ENCODE measurements at places on chromosomes 5 and 9.

- no peak for DNase-seq
Observed at GRCh38 chr9:100730086-100730485, 152.2 kb downstream of the CAVIN4 start.

DNA sequence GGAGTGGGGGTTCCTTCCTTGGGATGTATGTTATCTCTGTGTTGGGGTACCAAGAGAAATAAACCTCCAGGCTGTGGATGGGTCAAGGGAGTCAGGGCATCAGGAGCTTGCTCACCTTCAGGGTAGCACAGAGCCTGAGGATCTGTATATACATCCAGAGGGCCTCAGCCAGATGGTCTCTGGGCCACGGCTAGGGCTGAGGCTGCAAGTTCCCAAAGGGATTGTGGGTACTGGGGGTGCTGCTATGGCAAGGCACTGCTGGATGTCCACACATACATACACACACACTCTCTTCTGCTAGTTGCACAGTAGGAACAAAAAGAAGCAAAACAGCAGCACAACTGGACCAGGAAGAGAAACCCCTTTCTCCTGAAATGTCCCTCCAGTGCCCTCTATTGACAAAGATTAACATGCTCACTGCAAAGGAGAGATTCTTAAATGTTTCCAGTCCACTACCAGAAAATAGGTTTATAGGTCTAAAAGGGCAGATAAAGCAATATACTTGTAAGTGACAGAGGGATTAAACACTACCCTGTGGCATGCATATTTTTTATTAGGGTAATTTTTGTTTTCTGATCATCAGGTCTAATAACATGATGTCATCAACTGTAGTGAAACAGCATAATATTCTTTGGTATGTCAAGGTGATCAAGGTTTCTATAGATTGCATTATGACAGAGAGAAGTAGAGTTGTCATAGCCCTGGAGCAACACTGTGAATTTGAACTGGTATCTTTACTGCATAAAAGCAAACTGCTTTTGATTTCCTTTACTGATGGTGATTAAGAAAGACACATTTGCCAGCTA, 56.3 kb upstream of the KCNN2 start:
- no peak for DNase-seq

GRCh38 chr5:944992-945685, 52.5 kb downstream of the TRIP13 start:
- no peak for DNase-seq

DNA sequence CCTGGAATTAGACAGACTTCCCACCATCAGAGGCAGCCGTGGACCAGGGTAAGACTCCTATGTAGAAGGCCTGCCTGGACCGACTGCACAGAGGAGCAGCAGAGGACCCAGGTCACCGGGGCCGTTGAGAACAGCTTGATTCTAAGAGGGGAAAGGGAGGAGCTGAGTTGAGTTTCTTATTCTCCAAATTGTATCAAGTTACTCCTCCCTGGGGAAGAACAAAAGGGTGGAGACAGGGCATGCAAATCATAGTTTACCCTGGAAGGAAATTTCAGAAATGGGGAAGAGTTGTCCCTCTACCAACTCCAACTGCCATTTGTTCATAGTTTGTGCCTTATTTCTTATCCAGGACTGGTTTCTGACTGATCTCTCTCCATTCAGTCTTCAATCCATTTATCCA, 20.9 kb upstream of the SLC31A2 start:
- no peak for DNase-seq

GRCh38 chr9:94600258-94600657, 6.6 kb upstream of the FBP2 start:
- DNase-seq, result no peak

GRCh38 chr5:140966293-140967225, at the start of gene PCDHAC2:
Gene PCDHAC2, plus strand, starts transcription at chr5:140966476. Its CDS starts 291 bp downstream, at chr5:140966767.
- DNase-seq, result no peak

- no peak for DNase-seq
Observed at GRCh38 chr5:74766418-74766848, 484 bp downstream of the GFM2 start.

- DNase-seq, result no peak
Observed at GRCh38 chr9:13033959-13034693, 245.4 kb downstream of the MPDZ start.

DNA sequence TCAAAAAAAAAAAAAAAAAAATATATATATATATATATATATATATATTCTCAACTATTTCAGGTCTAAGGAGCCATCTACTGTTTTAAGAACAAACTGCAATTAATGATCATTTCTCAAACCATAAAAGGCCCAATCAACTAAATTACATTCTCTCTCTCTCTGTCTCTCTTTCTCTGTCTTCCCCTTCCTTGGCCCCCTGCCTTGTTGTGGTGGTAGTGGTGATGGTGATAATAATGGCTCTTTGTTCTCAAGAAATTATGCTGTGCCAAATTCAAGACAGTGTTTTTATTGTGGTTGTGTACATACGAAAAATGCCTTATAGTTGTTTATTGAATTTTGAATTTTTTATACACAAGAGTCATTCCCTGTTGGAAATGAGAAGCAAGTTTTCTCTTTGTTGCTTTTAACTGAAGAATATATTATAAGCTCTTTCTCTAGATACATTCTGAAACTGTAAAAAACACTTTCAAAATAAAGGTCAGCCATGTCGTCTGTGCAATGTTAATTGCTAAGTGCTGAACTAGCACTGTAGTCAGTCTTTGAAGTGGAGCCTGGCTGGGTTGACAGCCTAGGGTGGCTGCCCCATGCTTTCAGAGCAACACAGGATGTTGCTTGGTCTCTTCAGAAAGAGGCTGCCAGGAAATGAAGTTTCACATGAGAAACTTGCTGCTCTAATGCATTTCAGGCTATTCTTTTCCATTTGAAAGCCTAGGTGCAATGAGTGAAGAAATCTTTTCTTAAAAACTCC, 96.0 kb downstream of the HINT1 start:
- peak; percentile 28 for DNase-seq

DNA sequence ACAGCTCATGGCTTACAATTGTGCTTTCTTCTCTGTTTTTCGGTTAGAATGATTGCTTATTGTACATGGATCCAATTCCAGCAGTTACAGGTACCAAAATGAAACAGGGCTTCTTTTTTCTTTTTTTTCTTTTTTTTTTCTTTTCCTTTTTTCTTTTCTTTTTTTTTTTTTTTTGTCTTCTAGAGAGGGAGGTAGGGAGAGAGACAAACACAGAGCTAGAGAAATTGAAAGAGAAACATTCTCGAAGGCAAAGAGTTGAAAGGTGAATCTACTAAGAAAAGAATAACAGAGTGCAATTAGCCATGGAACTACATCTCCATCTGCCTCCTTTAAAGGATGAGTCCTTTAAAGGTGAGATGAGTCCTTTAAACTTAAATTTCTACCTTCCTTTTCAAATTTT, 1.0 kb upstream of the EDIL3 start:
- no peak for DNase-seq

GRCh38 chr9:86645303-86645702, 291.1 kb upstream of the TUT7 start:
- DNase-seq, result no peak

- DNase-seq, result no peak
Observed at GRCh38 chr9:9100070-9100469, 1300.5 kb upstream of the DMAC1 start.

DNA sequence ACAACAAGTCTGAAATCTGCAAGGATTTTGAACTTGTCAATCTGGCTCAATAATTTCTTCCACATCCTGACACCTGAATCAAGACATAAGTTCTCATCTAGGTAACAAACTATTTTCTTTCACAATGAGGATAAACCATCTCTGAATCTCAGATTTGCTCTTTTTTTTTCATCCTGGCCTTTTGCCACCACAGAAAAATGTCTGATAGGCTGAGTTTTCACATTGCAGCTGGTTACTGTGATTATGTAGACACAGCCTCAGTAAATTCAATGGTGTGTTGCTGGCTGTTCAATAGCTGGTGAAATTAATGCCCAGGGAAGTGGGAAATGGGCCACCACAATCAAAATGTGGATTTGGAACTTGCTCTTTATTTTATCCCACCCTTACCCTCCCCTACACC, 2.8 kb upstream of the ADRA1B start:
- DNase-seq, result no peak

DNA sequence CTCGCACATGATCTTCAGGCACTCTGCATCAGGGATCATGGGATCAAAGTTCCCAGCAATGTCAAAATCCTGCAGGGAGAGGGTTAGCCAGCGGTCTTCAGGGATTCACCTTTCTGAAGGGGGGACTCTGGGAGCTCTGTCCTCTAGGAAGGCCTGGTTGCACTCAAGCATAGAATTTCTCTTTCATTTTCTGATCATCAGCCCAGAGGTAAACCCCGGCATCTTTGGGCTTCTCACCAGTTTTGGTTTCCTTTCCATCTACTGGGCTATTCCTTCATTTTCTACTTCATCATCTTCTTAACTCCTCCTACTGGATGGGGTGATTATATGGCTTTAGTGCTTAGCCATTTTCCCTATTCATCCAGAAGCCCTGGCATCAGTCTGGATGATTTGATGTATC, 4.6 kb upstream of the DND1 start:
- DNase-seq, result no peak

DNA sequence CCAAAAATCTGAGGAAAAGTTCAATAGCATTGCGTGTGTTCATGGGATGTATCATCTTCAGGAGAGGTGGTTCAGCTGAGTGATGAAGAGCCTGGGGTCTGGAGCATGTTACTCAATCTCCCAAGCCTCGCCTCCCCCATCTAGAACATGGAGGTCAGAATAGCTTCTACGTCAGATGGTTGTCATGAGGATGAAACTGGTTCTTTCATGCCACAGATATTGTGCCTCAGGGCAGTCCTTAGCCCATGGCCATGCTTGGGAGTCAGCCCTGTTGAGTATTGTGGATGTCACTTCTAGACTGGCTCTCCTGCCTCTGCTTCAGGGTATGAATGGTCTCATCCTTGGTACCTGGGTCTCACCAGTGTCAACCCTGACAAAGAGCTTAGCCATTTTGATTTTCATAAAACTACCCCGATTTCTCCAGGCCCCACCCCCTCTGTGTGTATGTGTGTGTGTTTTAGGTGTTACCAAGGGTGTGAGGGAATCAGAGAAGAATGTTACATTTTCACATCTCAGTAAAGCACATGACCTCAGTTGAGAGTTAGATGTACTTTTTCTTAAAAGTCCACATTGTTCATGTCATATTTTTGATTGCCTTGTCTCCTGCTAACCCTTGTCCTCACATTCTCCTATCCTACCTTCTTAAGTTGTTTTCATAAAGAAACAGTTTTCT, 97.8 kb upstream of the CD180 start:
- no peak for DNase-seq

DNA sequence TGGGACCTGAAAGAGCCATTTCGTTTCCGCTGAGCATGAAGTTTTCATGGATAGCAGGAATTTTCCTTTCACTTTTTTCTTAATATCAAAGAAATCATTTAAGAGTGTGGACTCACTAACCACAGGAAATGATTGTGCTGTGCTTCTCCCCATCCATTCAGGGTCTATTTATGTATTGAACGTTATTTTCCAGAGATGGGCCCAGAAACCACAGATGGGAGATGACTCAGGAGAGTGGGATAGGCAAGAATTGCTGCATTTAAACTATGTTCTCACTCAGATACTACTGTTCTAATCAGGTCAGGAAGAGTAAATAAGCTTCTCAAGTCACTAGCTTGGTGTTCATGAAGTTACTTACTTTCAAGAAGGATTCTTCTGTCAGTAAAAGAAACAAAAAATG, 763.8 kb downstream of the DTWD2 start:
- DNase-seq, result no peak

DNA sequence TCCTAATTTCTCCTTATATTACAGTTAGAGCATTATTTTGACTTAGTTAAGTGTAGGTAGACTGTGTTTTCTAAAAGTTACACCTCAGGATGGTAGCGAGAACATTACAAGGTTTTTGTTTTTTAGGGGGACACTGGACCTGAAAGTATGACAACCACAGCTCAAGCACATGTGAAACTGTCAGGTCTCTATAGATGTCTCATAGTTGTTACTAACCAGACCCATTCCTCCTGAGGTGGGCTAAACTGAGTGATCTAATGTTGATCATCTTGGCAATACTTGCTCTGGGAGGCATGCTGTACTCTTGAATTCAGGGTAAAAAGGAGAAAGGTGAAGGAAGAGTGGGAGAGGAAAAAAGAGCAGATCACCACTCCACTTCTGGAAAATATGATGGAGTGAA, 196.6 kb upstream of the RASEF start:
- no peak for DNase-seq

DNA sequence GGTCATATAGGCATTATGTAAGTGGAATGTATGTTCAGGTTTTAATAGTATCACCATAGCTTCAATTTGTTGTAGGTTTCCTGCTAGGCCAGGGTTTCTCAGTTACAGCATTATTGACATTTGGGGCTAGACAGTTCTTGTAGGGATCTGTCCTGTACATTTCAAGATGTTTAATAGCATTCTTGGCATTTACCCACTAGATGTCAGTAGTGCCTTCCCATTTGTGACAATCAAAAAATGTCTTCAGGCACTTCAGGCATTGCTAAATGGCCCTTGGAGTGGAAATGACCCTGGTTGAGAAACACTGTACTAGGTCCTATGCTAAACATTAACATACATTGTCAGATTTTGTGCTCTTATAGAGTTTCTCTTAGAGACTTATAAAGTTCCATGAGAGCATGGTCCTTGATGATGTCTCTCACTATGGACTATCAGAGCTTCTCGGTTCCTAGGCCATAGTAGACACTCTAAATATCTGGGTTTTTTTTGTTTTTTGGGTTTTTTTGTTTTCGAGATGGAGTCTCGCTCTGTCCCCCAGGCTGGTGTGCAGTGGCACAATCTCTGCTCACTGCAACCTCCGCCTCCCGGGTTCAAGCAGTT, 1.4 kb downstream of the KIF20A start:
- no peak for DNase-seq

GRCh38 chr5:60594715-60595477, 105.1 kb downstream of the DEPDC1B start:
- DNase-seq, result no peak

GRCh38 chr5:143877196-143877595, 65.2 kb downstream of the HMHB1 start:
- DNase-seq, result no peak

GRCh38 chr9:116432051-116432450, 255.1 kb upstream of the TRIM32 start:
- no peak for DNase-seq

- DNase-seq, result no peak
Observed at GRCh38 chr9:35690294-35690613, 529 bp upstream of the TPM2 start.

GRCh38 chr5:122532035-122532434, 220.0 kb downstream of the SNCAIP start:
- DNase-seq, result no peak

DNA sequence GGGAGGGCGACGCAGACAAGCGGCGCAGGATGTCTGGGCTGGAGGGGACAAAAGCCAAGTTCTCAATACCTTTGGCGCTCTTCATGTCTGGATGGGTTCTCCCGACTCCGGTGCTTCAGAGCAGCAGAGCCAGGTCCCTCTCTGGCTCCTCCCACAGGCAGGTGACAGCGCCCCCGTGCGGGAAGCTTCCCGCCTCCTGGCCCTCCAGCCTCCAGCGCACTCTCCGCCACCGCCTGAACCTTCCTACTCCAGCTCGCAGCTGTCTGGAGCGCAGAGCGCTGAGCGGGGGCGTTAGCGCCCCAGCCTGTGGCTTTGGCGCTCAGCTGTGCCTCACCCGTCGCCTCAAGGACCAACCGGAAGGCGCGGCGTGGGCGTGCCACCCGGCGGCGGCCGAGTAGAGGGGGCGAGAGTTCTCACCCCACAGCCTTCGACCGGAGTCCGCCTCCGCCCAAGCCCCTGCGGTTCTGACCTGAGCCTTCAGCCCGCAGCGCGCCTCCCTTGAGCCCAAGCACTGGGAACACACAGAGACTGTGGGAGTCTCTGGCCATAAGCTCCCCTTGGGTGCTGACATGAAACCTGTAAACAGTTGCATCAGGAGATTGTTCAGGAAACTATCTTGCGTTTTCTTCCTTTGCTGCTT, at the start of gene SLCO4C1:
Gene SLCO4C1 (minus strand): TSS at position 107 of the 640 bp plus-strand sequence. CDS start 22 bp downstream, at position 85.
- DNase-seq, result peak; percentile 60

All from stimulated activated CD8-positive, alpha-beta memory T cell treated with anti-CD3 and anti-CD28 coated beads, Interleukin-7, amount 100 ng/mL, for 48 hours (primary cell).